ENCODE measurements at places on chromosomes 7 and 10.

DNA sequence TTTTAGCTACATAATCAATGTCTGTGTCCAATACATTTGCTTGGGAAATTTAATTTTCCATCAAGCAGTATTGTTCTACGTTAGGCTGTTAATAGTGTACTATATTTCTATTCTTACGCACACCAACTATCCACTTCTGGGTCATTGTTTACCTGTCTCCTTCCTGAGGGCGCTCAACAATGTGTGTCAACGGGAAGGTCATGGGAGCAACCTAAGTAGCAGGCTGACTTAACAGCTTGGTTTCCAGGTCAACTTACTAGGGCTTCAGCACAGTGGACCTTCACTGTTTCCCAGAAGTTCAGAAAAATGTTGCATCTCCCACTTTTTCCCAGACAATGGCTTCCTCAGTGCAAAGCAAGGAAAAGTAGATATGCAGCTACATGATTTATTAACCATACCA, 13.7 kb downstream of the THSD7A start:
- DNase-seq = no peak

GRCh38 chr10:70528741-70529362, 50.3 kb downstream of the PALD1 start:
- peak; percentile 3 for DNase-seq

DNA sequence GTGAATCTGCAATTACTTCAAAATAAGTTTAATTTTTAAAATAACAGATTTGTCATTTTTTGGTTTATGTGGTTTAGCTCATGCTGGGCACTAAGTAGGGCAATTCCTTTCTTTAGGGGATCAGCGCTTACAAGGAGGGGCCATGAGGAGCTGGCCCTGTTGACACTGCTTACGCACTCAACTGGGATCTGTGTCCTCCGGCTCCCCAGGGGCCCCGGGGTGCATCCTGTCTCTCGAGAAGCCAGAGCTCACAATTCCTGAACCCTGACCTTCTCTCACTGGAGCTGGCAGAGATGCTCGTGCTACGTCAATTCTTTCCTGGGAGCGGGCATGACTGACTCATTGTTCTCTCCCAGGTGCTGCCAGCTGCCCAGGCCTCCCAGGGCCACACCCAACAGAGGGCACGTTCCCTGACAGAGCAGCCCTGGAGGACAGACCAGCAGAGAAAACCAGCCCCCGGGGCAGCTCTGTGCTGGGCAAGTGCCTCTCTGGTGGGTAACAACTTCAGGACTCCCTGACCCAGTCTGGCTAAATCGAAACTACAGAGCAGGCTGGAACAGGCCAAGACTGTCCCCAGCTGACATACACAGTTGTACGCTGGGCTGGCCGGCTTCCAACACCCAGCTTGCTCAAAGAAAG, 36.8 kb downstream of the CTBP2 start:
- no peak for DNase-seq

GRCh38 chr10:16437540-16437894, 707 bp downstream of the PTER start:
- no peak for DNase-seq

GRCh38 chr10:13496164-13496563, 32.6 kb downstream of the BEND7 start:
- DNase-seq = no peak

DNA sequence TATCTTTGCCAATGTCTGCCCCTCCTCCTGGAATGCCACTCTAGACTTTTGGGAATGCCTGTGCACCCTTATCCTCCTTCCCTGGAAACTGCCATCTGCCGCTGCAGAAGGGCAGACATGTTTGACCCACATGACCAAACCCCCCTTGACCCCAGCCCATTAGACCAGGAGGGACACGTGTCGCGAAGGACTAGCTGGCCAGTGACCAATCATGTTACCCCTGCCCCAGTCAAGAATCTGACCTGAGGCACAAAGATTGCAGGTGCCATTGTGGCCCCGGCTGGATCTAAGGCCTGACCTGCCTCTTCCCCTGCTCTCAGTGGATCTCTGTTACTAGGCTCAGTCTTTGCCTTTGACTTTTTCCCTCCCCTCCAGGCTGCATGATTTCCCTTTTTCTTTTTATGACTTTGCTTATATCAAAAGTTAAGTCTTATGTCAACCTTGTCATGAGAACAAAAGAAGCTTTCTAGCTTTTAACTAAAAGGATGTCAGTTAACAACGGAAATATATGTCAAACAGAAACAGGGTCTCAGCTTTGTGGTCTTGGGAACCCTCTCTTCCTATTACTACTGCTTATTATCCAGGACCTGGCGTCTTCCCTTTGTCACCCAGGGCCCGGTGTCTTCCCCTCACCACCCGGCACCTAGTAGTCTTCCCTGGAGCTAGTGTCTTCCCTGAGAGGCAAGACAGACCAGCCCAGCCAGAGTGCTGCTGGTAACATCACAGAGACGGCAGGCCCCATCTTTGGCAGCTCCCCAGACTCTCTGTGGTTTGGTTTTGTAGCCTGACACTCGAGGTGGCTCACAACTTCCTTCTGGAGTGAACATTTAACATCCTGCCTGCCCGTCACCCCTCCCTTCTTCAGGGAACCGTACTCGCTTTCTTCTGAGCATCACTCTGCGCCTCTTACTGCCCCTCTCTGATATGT, 24.4 kb upstream of the PPIF start:
- DNase-seq = peak; percentile 75

DNA sequence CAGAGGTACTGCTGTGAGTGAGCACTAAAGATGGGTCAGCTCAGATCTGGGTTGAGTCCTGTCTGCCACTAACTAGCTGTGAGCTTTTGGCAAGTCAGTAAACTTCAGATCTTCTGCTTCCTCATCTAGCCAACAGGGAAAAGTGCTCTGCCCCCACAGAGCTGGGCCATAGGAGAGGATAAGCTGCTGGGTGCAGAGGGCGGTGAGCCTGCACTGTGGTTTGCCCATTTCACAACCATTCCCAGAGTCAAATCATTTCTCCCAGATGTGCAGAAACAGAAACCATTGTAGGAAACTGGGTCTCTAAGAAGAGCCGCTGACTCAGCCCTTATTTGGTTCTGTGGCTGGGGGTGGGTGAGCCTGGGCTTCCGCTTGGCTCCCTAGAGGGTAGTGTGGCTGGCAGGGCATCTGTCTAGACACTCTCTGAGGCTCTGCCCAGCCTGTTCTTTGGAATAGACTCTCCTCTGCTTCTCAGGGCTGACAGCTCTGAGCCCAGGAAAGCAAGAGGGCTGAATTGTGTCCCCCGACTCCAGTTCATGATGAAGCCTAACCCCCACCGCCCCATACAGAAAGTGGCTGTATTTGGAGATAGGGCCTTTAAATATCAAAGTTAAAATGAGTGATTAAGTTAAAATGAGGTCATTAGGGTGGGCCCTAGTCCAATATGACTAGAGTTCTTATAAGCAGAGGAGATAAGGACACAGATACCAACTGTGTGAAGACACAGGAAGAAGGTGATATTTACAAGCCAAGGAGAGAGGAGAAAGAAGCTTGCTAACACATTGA, 29.5 kb upstream of the ARHGAP22 start:
- DNase-seq = peak; percentile 18

GRCh38 chr10:75051308-75051707, 60.1 kb upstream of the SAMD8 start:
- no peak for DNase-seq

GRCh38 chr10:78655979-78656378, 412.8 kb upstream of the ZMIZ1 start:
- DNase-seq = no peak

DNA sequence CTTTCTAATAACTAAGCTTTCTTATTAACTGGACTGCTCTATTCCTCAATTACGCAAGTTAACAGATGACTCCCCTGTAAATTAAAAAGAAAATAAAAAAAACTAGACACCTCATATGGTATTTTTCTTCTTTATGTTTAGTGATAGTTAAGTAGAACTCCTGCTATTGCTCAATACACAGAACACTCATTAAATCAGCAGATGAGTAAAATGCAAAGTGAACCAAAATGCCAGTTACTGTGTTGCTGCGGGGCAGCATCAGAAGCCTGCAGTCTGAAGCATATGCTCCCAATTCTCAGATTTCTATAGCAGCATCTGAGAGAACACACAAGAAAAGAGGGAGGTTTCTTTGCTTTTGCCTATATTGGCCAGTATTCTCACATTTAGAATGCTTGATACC, 28.4 kb downstream of the CDK6 start:
- DNase-seq = no peak

GRCh38 chr7:17304926-17305325, 6.5 kb downstream of the AHR start:
- no peak for DNase-seq

DNA sequence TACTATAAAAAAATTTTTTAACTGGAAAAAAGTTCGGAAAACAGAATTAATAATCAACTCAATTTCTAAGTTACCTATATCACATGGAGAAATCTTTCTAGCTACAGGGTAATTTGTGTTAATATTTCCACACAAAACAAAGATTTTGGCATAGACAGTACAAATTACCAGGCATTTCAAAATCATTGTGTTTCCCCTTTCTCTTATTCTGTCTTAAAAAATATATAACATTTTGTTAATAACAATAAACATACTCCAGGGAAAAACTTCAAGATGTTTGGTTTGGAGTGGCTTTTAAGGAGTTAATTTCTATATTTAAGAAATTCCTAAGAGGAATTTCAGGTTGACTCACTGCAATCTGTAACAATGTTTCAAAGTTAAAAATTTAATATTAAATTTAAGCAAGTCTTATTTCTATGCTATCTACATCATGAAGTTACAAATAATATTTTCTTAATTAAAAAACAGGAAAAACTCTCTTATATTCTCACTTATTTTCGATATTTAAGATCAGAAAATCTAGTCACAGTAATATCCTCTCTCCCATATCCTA, 132.6 kb downstream of the NRBF2 start:
- DNase-seq = no peak

GRCh38 chr10:125846894-125847293, 23.5 kb downstream of the BCCIP start:
- no peak for DNase-seq

GRCh38 chr10:28947171-28947570, 269.9 kb downstream of the BAMBI start:
- DNase-seq = no peak

- no peak for DNase-seq
Measured at GRCh38 chr10:98085238-98085637, 49.2 kb upstream of the R3HCC1L start.

DNA sequence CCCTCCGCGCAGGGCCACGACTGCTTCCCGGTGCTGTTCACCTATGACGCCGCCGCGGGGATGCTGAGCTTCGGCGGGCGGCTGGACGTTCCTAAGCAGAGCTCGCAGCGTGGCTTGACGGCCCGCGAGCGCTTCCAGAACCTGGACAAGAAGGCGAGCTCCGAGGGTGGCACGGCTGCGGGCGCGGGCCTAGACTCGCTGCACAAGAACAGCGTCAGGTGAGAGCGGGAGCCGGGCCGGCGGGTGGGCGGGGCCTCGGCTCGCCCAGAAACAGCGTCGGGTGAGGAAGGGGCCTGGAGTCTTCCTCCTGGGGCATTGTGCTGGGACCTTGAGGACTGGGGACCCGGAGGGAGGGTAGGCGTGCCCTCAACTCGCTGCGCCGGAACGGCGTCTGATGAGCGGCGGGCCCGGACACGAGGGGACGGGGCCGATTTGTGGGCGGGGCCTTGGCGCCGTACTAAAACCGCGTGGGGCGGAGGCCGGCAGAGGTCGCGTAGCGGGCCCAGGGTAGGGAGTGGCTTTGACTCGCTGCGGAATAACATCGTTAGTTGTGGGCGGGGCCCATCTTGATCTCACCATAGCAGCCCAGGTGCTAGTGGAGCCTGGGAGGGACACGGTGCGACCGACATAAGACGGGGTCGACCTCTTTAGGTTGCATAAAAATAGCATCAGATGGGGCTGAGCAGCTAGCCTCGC, 15.6 kb downstream of the PDAP1 start:
- peak; percentile 85 for DNase-seq

DNA sequence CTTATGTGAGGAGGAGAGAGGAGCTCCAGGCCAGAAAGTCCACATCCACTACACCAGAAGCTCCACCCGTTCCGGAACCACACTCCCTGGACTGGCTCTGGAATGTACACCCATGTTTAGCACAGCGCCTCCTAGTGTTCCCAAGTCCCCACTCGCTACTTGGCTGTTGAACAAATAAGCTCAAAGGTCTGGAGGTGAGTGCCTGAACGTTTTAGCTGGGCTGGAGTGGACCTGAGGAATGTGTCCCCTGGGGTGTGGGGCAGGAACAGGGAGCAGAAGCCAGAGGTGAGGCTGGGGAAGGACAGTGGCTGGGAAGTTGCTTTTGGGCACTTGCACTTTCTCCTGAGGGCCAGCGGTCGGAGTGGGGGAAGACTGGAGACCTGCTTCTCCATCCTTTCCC, 164.1 kb upstream of the CDCA7L start:
- DNase-seq = peak; percentile 7

DNA sequence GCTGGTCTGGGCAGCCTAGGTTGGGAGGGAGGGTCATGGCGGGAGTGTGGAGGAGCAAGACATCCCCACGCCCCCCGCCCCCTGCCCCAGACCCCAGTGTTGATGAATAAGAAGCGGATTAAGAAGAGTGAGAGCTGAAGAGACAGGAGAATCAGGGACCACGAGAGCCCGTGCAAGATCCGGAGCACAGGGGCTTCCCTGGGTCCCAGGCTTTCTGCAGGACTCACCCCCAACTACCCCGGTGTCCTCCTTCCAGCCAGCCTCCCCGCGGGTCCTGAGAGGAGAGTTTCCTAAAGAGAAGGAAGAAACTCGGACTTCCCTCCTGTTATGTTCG, 20.1 kb downstream of the GHRHR start:
- DNase-seq = no peak

DNA sequence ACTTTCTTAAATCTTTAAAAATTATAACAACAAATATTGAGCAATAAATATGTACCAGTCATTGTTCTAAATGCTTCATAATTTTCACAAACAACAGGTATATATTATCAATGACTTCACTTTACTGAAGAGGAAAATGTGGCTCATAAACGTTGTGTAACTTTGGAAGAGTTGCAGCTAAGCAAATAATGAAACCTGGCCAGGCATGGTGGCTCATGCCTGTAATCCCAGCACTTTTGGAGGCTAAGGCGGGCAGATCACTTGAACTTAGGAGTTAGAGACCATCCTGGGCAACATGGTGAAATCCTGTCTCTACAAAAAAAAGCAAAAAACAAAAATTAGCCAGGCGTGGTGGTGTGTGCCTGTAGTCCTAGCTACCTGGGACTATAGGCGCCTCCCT, 71.9 kb upstream of the AMPH start:
- no peak for DNase-seq

GRCh38 chr7:112080978-112081377, 125.2 kb downstream of the DOCK4 start:
- DNase-seq = peak; percentile 16

DNA sequence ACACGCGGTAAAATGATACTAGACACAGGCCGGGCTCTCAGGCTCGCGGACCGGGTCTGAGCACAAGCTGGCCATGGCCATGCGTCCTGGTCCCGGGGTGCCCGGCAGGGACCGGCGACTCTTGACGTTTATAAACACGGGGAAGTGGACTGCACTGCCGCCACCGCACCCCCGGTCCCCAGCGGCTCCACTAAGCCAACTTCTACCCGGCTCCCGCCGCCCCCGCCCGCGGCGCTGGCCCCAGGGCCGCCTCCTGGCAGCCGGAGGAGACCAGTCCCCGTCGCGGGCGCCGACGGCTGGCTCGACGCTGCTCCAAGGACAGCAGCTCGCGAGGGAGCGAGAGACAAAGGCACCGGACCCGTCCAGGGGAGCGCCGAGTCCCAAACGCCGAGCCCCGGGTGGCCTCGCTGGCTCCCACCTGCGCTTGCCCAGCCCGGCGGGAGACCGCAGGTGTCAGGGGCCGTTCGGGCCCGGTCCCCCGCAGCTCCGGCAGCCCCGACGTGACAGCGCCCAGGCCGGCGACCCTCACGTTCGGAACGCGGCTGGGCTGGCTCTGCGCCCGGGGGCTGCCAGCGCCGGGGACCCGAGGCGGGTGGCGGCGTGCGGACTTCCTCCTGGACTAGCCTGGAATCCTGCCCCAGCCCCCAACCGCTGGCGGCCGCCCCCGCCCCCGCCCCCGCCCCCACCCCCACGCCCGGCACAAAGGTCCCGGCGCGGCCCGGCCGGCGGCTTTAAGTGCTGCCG, 517 bp downstream of the ITGB1 start:
- no peak for DNase-seq
